Activated CD4-positive, alpha-beta T cell treated with anti-CD3 and anti-CD28 coated beads, Interleukin-2, amount 50 U/mL, for 4 hours (primary cell): ENCODE measurements at places on chromosomes 6 and 20.

DNA sequence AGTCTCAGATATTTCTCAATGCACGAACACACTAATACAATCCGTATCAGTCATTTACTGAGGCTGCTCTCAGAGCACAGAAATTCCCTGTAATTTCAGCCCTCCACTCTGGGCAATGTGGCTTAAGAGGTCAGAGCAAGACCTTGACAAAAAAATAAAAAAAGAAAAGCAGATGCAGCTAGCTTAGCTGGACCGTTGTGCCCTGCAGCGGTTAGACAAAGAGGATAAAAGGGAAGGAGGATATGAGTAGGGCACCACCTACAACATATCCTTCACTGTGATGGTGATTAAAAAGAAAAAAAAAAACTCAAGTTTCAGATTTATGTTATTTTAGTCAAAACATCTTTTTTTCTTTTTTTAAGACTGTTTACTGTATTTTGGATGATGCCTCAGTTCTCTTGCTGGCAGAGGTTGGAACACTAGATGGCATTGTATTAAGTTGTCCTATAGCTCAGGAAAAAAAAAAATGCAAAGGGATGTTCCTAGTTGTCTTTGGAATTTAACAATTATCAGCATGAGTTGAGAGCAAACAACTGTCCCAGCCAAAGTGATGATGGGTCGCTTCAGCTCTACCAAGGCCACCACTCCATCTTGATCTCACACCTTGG is 59.9 kb downstream of the ANKEF1 start:
- no peak for DNase-seq

DNA sequence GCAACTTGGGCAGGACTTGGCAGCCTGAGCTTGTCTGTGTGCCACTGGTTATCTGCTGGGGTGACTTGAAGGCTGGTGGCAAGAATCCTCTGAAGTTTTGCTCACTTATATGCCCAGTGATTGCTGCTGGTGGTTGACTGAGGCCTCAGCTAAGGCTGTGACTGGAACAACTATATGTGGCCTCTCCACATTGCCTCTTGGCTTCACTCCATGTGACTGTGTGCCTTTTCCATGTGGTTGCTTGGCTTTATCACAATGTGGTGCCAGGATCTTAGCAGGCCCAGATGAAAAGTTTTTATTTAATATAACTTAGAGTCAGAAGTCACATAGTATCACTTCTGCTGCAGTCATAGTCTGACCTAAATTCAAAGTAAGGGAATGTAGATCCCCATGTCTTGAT is 104.5 kb downstream of the ADAT2 start:
- DNase-seq: no peak

GRCh38 chr6:128870746-128871145 is 12.2 kb upstream of the LAMA2 start:
- no peak for DNase-seq

- DNase-seq: peak; percentile 12
Measured at GRCh38 chr20:19692685-19693119, 65.4 kb upstream of the RIN2 start.

DNA sequence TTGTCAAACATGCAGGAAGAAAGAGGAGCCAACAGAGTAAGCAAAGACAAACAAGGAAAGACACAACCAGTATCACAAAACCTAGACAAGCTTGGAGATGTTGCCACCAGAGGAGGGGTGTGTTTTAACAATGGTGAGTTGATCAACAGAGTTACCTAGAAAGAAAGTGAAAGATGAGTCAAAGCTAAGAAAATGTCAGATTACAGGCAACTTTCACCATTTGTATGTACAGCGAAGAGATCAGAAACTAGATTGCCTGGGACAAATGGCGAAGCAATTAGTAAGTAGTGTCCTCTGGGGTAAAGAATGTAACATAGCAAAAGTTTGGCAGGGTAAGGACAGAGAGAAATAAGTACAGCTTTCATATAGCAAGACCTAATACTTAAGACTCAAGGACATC is 51.6 kb upstream of the POU3F2 start:
- no peak for DNase-seq

DNA sequence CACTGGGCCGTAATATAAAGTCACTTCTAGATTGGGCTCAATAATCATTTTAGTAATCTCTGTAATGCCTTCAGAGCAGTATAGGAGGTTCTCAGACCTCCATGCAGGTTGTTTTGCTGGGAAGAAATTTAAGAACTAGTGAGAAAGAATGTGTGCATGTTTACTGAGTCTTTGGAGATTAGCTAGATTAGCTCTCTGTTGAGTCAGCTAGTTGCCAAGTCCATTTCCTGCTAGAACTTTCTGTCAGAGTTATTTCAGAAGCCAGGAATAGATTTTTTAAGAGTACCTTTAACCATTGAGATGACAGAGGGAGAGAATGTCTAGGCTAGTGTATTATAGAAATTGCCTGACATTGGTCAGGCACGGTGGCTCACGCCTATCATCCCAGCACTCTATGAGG is 33.3 kb downstream of the ORC3 start:
- no peak for DNase-seq

DNA sequence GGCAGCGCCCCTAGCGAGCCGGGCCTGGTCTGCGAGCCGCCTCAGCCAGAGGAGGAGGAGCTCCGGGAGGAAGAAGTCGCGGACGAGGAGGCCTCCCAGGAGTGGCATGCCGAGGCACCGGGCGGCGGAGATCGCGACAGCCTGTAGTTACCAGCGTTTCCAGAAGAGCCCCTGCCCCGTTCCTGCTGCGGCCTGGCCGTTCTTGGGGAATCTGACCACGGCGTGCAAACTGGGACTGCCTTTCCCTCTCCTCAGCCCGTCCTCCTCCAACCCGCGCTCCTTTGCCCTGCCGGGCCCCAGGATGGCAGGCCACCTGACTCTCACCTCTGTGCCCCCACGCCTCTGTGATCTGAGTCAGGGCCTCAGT is 802 bp downstream of the HDGFL1 start:
- no peak for DNase-seq

DNA sequence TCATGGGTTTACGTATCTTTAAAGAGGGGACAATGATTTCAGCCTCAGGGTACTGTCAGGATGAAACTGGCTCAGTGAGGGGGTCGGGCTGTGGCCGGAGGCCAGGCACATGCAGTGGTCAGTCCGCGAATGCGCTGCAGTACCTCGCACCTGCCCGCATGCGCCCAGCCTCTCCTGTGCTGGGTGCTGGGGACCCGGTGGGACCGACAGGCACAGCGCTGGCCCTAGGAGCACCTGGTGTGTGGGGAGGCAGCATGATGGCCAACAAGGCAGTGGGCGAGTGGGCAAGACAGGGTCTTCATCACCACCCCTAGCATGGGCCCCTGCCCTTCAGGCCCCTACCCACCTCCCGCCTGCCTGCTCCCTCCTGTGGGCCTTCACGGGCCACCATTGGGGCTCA is 970 bp upstream of the CABLES2 start:
- no peak for DNase-seq

GRCh38 chr6:108133594-108134179 is 32.1 kb upstream of the NR2E1 start:
- DNase-seq: no peak

DNA sequence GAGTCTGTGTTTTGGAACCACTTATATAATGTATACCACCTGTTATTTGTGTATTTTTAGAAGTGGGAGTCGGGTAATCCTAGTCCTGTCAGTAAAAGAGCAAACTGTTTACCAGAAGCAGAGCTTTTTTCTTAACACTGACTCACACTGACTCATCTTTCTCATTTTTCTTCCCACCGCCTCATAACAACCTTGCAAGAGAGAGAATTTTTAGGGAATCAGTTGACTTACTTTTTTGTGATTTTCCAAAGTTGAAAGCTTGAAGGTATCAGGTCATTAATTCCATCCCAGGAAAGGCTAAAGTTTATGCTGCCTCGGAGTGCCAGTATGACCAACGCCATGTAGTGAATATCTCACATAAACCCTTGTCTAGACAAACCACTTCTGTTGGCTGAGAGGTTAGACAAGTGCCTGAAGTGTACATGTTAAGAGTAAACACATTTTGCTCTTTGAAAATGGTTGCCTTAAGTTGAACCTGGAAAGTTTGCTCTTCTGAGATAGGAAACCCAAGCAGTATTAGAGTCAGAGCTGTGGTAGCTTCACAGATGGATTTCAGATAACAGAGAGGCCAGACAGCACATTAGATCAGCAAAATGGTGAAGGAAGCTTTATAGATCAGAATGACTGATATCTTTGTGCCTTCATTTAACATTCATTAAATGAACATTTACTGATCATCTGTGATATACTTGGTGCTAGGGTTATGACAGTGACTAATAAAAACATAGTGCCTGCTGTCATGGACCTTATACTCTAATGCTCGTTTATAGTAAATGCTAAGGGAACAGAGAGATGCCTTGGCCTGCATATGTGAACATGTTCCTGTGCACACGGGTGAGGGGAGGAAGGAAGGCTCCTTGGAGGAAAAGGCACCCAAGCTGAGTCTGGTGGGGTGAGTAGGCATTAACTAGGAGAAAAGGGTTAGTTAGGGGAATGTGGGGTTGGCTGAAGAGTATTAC is 29.1 kb upstream of the PKIG start:
- DNase-seq: no peak

- no peak for DNase-seq
Measured at GRCh38 chr6:79436241-79436640, 101.0 kb downstream of the LCA5 start.

DNA sequence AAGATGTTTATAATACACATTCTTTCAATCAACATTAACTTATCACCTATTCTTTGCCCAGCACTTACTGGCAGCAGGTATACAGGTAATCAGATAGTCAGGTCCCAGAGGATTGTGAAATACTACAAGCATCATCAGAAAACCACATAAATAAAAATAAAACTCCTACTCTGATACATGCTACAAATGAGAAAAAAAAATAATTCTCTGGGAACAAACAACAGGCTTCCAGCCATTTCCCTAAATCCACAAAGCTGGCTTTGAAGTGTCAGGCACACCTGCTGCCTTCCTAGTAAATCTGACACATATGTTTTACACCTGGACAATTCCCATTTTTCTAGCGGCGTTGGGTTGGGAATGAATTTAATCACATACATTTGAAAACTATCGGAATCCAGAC is 384.5 kb upstream of the CDH4 start:
- DNase-seq: no peak

- no peak for DNase-seq
Measured at GRCh38 chr20:59811681-59812171, 121.7 kb downstream of the SYCP2 start.

DNA sequence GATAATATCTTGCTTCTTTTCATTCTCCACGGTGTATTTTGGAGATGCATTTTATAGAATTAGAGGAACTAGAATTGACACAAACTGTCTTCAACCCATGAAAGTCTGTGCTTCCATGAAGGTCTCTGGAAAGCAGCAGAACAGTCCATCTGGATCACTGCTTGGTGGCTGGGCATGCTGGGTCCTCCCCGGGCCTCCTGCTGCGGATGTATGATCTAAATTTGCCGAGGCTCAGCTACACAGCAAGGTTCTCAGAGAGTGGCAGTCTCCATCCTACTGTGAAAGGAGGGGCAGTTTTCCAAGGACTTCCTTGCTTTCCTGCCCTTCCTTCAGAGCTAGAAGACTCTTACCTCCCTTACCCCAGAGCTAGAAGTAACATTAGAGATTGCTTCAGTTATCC is 15.1 kb downstream of the PKIG start:
- DNase-seq: no peak

DNA sequence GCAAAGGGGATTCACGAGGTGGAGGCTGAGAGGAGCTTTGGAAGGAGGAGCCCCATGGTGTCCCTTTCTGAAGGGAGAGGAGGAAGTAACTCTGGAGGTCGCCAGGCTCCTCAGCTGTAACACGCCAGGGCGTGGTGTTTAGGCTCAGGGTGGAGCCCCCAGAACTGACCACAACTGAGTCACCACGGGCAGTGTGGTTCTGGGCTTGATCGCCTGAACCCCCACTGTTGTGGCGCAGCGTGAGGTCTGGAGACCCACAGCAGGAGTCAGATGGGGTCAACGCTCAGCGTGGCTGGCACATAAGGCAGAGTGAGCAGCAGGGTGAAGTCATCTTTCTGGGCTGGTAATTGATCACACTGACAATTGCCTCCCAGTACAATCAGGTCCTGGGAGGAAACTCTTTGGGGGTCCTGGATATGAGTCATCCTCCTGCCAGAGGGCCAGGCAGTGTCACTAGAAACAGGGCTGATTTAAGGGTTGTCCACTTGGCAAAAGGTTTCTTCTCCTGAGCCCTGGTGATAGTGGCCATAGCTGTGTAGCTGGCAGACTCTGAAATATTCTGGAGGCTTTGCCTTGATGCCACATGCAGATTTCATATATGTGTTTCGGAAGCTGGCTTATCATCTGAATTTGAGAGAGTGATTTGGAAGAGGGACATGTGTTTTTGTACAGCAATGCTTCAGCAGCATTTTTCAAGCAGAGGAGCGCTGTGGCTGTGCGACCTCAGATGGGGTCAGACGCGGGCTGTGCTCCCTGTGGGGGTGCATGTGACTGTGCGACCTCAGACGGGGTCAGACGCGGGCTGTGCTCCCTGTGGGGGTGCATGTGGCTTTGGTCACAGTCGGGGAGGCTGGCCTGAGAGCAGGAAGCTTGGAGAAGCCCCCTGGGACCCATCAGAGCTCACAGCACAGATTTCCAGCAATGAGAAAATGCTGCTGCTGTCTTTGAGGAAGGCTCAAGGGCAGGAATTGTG is 50.0 kb downstream of the SYNJ2 start:
- DNase-seq: no peak
